Suprapubic skin (tissue), 4 donors: ENCODE measurements at places on chromosomes 6 and 20.

- DNase-seq, result no peak
Measured at GRCh38 chr20:11791316-11791715, 126.4 kb upstream of the BTBD3 start.

- no peak for DNase-seq
Measured at GRCh38 chr6:166202321-166202733, 34.7 kb upstream of the TBXT start.

- no peak for DNase-seq
Measured at GRCh38 chr20:31933698-31934097, 18.1 kb downstream of the PDRG1 start.

- no peak for DNase-seq
Measured at GRCh38 chr6:165872311-165872710, 209.3 kb upstream of the PDE10A start.

DNA sequence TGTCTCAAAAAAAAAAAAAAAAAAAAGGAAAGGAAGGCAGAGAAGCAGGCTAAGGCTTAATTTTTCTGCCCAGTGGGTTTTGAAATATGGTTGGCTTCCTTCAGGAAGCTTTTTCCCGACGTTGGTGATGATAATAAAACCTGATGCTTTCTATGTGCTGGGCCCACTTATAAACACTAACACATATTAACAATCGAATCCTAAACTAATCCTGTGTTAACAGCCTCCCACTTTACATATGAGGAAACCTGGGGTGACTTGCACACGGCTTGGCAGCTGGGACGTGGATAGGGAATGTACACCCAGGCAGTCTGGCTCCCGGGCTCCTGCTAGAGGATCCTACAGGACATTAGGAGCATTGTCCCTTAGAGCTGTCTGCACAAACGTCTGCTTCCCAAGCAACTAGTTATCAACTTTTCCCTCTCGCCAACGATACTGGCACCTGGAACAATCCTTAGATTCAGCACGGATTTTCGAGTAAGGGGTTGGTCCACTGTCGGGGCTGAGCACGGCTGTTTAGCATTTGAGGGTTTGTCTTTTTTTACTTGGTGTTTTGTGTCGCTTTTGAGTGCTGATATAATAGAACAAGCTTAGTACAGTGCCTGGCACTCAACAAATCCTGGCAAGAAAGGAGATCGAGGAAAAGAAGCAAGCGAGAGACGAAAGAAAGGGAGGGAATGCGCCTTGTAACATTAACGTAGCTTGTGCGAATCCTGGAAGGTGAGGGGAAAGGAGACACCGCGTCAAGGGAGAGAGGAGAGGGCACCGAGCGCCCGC is 622 bp upstream of the KIZ start:
- no peak for DNase-seq

DNA sequence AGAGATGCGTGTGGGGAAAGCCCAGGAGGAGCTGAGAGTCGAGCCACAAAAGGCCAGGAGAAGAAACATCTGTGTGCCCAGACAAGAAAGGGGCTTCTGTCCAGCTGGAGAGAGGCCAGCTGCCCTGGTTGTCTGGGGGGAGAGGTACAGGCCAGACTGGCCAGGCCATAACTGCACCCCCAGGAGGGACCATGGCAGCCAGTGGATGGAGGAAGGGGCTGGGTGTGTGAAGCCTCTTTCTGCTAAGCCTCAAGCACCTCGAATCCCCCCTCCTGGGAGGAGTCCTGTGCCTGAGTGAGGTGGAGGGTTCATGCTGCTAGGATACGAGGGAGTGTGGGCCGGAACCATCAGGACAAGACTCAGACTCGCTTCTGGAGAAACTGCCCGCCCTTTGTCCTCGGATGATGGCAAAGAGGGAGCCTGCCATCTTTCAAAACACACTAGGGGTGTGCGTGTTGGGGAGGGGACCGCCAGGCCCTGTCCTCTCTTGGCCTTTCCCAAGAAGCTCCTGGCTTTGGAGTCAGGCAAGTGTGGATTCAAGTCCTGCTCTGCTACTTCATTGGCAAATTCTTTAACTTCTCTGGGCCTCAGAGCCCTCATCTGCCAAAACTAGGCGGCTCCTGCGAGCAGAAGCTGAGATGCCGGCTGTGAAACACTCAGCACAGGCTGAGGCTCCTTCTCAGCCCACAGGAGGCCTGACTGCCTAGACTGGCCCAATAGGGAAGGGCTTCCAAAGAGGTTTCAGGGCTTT is 90.3 kb downstream of the ASXL1 start:
- peak; percentile 58 for DNase-seq

DNA sequence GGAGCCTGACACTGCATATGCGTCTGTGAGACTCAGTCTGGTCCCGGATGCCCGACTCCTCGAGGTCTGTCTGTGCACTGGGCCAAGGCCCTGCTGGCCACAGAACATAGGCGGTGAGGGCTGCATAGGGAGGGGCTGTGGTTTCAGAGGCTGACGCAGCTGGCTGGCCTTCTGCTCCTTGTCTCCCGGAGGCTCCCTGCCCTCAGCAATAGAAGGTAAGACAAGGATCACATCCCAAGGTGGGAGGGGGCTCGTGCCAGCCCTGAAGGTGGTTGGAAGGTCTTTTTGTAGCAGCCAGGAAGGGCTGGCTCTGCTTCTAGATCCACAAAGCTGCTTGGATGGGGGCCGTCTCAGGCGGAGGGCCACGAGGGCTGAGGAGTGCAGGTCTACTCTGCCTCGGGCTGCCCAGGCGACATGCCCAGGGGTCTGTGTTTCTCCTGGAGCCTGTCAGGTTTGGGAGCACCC is 239.8 kb upstream of the SULF2 start:
- peak; percentile 81 for DNase-seq

GRCh38 chr20:12256806-12257205 is 339.1 kb downstream of the BTBD3 start:
- no peak for DNase-seq

GRCh38 chr6:113211170-113211569 is 646.0 kb upstream of the MARCKS start:
- no peak for DNase-seq

DNA sequence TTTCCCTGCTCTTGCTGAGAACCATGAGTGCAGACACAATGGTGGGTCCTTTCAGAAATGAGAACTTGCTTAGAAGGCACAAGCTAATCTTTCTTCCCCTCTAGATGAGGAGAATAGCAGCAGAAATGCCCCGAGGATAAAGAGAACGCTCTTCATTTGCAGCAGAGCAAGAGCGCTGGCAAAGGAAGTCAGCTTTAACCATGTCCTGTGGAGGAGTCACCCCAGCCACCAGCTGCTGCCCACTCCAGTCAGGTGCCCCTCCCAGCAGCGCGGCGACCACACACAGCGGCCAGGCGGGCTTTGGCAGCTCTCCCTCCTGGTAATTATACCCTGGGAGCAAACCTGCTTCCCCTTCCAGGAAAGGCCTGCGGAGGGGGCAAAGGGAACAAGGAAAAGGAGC is 42.4 kb upstream of the EMILIN3 start:
- DNase-seq, result no peak

- no peak for DNase-seq
Measured at GRCh38 chr20:55632592-55632991, 372.7 kb downstream of the CBLN4 start.

GRCh38 chr6:108851756-108852155 is 3.5 kb downstream of the ARMC2 start:
- no peak for DNase-seq

GRCh38 chr6:142695016-142695415 is 250.0 kb downstream of the HIVEP2 start:
- DNase-seq, result no peak

GRCh38 chr20:23629542-23630391 is 8.0 kb downstream of the CST3 start:
- no peak for DNase-seq

GRCh38 chr6:70131528-70131927 is 171.4 kb downstream of the COL9A1 start:
- DNase-seq, result no peak
